Activated naive CD4-positive, alpha-beta T cell treated with anti-CD3 and anti-CD28 coated beads, Interleukin-2, amount 50 U/mL, for 16 hours (primary cell): ENCODE measurements at places on chromosomes 4 and X.

- DNase-seq, result no peak
Observed at GRCh38 chrX:4682636-4683035, 969.2 kb upstream of the PRKX start.

- DNase-seq, result no peak
Observed at GRCh38 chr4:125991398-125991797, 676.6 kb downstream of the FAT4 start.

DNA sequence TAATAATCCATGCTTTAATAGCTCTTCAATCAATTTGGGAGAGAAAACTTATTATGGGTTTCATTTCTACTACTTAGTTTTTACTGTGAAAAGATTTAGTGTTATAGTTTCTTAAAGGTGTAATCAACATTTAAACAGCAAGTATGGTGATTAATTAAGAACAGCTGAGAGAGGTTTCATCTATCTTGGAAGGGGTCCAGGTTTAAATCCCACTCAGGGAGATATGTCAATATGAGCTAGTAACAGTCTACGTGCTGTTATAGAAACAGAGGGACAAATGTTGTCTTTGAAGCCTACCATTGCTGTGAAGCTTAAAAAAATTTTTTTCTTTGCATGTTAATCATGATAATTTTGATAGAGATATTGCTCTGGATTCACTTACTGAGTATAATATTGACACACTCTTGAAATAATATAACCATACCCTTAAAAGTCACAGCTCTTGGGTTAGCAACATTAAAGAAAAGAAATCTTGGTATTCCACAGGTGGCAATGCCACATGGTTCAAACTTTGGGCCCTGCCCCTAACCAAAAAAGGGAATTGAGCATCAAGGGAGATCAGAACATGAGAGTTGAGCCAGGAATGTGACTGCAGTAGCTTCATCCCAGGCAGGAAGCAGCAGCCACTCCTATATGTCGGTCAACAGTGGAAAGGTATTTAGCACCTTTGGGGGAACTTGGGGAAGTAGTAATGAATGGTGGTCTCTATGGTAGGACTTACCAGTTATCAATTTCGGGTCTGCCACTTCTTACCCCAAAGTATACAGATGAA, 107.8 kb downstream of the ANK2 start:
- no peak for DNase-seq

DNA sequence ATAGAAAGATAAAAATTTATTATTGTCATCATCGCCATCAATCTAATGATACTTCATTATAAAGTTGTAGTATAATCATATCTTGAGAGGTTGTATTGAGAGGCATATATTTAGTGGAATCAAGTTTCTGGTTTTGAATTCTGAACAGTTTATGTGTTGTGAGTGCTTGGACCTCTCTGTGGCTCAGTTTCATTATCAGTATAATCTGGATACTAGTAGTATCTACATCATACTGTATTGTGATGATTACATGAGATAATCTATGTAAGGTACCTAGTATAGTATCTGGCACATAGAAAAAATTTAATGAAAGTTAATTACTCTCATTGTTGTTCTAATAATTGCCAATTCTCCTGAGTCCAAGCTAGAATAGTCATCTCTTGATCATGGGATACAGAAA, 161.2 kb upstream of the UBQLN2 start:
- DNase-seq, result no peak

DNA sequence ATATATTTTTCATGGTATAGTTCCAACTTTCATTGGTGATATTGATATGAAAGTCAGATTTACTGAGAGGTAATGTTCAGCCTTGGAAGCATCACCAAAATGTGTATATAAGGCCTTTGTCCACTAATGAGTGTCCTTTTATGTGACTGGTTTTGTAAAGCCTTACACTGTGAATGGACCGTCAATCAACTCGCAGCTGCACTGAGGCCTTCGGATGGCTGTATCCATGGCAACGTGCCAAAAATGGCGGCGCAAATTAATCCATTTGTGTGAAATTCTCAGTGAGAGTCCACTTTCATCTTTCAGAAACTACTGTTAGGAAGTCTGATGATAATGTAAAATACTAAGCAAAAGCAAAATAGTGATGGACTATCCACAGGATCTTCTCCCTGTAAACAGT, 131.7 kb downstream of the SPCS3 start:
- no peak for DNase-seq

DNA sequence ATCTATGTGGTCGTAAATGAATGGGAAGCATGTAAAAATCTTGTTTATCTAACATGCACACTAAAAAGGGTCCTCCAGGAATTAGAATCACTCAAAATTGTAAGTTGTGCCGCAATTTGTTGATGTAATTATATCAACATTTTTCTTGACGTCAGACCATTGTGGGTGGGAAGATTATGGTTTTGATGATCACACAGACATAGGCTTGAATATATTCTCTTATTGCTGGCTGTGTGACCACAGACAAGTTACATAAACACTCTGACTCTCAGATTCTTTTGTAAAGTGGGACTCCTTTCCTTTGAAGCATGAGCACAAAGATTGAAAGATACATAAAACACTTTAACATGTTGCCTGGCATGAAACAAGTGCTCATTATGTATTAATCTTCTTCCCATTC, 51.5 kb downstream of the IL1RAPL1 start:
- DNase-seq, result no peak

- no peak for DNase-seq
Observed at GRCh38 chr4:79281566-79282359, 44.1 kb downstream of the NAA11 start.

- DNase-seq, result no peak
Observed at GRCh38 chr4:94722748-94723147, 35.0 kb upstream of the BMPR1B start.

DNA sequence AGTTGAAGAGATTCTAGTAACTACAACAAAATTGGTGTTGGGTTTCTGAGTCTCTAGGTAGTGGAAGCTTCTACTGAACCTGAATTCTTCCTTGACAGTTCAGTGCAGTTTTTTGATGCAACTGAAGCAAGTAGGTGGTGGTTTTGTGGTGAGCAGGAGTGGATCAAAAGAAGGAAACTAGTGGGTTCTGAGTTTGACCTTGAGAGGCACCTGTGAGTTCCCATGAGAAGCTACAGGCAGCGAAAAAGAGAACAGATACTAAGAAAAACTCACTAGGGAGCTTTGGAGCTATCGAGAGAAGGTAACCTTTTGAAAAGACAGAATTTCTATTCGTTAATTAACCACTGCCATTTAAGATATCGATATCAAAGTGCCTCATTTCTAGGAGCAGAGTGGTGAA, 145.2 kb downstream of the PDHA2 start:
- DNase-seq, result no peak

DNA sequence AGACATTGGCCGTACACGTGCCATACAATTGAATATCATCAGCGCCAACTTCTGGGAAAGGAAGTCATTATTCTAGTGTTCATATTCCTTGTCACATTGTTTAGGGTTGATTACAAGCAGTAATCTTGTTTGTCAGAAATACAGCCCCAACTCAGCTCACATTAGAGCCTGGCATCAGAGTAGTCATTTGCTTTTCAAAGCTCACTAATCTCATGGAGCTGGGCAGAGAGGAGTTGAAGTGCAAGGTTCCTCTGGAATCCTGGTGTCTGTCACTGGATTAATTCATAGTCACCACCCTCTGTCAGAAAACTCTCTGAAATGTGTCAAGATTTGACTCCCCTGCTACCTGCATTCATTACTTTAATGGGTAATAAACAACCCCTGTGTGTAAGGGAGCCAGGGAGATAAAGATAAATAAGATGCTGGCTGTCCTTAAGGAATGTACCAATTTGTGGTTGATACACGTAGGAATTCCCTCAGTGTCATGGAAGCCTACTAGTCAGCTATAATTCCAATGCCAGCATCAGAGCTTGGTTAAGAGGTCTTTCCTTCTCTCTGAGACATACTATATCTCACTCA, 43.7 kb upstream of the S100G start:
- no peak for DNase-seq

DNA sequence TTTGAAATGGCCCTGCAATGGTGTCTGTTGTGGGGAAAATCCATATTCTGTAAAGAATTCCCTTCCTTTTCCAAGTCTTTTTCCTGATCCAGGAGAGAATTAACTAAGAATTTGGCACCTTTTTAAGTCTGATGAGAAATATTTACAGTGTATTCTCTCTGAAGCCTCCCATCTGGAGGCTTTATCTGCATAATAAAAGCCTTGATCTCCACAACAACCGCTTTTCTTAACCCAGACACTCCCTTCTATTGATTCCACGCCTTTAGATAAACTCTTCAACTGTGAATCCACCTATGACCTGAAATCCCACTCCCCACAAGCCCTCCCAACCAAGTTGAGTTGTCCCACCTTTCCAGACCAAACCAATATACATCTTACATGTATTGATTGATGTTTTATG, 43.1 kb upstream of the TMPRSS11E start:
- DNase-seq, result no peak

DNA sequence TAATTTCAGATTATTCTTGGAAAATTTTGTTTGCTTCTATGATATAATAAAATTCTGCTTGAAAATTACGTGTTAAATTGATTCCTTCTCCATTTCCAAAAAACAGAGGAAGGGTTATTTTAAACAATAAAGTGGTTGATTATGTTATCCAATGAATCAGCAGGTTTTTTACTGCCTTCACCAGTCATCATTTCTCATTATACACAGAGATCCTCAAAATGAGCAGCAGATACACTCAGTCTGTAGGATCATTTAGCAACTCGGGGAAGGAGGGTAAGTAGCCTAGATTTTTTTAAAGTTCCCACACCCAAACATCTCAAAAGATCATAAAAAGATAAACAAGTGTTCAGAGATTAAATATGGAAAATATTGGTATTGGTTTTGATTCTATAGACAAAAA, 6.8 kb upstream of the TMEM144 start:
- no peak for DNase-seq

- DNase-seq, result peak; percentile 13
Observed at GRCh38 chrX:48999030-48999429, 3.0 kb downstream of the GRIPAP1 start.

DNA sequence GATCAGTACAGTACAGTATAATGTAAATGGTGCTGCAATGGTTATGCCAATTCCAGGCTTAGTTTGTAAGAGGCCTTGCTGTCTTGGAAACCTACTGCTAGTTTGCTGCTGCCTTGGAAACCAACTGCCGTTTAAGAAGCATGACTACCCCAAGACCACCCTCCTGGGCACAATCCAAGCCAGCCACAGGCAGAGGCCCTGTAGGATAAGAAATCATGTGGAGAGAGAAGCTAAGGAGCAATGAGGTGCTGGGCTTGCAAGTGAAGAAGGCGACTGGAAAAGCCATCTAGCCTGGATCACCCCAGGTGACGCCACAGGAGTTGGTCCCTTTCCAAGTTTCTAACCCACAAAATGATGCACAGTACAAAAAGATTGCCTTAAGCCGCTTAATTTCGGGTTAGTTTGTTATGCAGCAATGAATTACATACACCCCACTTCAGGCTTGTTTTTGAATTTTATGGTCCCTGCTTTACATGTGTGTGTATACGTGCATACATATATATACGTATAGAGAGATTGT, 16.9 kb downstream of the ZFP42 start:
- no peak for DNase-seq

DNA sequence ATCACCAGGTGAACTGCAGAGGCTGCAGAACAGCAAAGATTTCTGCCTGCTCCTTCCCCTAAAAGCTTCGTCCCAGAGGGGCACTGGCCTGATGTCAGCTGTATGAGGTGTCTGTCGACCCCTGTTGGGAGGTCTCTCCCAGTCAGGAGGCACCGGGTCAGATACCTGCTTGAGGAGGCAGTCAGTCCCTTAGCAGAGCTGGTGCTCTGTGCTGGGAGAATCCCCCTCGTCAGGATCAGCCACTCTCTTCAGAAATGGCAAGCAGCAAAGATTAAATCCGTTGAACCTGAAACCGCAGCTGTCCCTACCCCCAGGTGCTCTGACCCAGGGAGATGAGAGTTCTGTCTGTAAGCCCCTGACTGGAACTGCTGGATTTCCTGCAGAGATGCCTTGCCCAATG, 1166.3 kb upstream of the ADGRL3 start:
- no peak for DNase-seq

DNA sequence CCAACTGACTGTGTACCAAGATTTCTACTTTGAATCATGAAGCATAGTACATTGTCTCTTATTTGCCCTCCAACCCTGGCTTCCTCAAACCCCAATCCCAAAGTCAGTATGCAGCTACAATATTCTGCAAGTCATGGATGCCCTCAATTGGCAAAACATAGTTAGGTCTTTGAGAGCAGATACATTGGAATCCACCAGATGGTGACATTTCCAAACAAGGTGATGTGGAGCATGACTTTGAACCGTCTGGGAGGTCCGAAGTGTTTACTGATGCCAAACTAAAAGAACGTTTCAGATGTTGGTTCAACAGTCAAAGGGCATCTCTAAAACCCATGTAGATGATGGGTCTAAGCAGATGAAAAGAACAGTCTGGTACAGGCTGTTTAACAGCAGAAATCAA, 43.7 kb upstream of the FRMD7 start:
- DNase-seq, result no peak

DNA sequence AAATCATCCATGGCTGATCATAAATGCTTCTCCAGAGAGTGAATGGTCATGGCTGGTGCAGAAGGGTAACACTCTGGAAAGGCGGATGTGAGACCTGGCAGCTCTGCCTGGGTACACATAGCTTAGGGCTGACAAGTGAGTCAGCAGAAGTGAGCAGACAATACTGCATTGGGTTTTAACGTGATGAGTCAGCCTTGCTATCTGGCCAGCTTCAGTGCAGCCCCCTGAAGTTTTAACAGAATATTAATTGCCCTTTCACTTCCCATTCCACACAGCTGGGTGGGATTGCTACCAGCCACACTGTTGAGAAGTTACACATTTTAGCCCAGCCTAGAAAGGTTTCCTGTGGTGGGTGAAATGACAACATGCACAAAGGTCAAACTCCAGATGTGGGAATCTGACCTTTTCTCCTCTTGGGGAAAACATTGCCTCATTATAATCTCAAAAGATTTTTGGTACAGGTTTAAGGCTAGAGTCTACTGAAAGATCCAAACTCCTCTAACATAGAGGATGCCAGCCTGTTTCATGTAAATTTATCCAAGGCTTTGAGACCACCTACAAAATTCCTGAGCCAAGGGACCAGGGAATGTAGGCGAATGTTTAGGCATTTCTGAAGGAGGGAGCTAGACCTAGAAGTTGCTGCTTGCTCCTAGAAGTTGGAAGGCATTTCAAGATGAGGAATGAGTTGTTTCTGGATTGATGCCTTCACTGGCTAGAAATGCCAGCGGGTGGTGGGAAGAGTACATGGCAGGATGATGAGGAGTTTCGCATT, 230.3 kb upstream of the PGRMC2 start:
- no peak for DNase-seq

DNA sequence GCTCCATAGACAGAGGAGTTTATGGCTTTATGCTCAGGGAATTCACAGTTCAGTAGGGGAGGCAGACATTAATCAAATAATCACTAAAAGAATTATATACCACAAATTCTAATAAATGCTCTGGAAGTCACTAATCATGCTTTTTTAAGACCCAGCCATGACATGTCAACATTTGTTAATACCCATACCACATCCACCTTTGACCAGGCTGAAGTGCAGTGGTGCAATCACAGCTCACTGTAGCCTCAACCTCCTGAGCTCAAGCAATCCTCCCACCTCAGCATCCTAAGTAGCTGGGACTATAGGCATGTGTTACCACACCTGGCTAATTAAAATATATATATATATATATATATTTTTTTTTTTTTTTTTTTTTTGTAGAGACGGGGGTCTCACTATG, 12.8 kb upstream of the SCD5 start:
- DNase-seq, result no peak

GRCh38 chrX:9943420-9943819, 23.7 kb upstream of the CLDN34 start:
- DNase-seq, result no peak

GRCh38 chr4:159023741-159024140, 79.1 kb upstream of the RAPGEF2 start:
- no peak for DNase-seq

GRCh38 chr4:70183168-70183939, 12.2 kb upstream of the ODAM start:
- DNase-seq, result no peak
